ENCODE measurements at places on chromosomes 5 and 9. TPM values are rescaled to one million over a fixed set of nuclear protein-coding genes. Genes with fewer than 3 reads are reported as not detected.

DNA sequence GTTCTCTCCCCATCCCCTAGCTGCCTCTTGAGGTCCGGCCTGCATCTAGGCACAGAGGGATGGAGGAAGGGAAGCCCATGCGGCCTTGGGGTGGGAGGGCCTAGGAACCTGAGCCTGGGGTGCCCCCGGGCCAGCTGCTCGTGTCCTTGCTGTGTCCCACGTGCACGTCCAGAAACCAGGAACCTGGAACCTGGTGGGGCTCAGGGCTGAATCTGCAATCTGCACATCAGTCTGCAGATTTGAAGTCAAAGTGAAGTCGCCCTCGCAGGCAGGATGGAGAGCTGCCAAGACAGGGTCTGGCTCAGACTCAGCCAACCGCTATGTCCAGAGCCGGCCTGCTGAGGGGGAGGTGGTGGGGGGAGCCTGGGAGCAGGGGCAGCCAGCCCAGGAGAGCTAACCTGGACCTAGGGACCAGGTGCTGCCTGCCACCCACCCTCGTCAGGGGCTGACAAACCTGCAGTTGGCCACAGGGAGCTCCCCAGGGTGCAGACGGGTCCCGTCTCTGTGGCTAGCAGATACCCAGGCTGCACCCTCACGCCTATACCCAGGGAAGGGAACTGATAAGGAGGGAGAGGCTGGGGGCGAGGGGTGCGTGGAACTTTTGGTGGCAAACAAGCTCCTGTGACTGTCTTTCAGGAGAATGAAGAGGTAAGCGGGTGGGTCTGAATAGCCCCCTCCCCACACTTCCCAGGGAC is 103.5 kb upstream of the SIMC1 start:
- DNase-seq: no peak

DNA sequence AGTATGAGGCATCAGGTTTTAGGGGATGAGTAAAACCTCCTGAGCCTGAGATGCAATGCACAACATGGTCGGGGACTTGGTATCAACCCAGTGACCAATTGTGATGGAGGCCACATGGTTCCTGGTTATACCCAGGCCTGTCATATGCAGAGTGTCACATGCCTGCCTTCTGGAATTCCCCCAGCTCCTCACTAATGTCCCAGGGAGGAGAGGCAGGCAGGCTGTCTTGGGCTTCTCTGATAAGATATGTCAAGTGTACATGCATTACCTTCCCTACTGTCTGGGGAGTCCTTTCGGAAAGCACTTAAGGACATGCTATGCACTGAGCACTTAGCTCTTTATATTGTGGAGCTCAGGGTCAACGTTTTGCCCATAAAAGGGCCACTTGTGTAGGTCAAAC is 14.2 kb upstream of the PALM2AKAP2 start:
- no peak for DNase-seq

DNA sequence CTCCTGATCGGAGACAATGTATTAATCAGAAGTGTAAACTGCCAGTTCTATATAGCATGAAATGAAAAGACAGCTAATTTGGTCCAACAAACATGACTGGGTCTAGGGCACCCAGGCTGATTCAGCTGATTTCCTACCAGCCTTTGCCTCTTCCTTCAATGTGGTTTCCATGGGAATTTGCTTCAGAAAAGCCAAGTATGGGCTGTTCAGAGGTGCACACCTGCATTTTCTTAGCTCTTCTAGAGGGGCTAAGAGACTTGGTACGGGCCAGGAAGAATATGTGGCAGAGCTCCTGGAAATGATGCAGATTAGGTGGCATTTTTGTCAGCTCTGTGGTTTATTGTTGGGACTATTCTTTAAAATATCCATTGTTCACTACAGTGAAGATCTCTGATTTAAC is 22.4 kb downstream of the IL7R start:
- no peak for DNase-seq

DNA sequence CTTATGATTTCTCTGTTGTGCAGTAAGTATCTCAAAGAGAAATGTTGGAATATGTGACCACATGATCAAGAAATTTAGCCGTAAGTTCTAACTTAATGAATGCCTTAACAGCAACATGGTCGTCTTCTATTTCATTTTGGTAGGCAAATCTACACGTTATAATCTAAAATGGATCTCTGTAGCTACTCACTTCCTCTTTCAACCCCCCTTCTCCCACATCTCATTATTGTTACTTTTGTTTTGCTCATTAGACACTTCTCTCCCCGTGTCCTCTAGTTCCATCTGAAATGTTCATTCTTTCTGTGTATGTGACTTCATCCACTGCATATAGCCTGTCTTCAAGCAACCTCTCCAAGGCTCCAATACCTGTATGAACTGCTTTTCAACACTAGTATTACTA is 27.1 kb upstream of the LPAR1 start:
- DNase-seq: no peak

GRCh38 chr9:94819161-94819687 is 92.7 kb downstream of the AOPEP start:
- peak; percentile 21 for DNase-seq

GRCh38 chr9:123927625-123928532 is 2.0 kb downstream of the DENND1A start:
- DNase-seq: no peak

DNA sequence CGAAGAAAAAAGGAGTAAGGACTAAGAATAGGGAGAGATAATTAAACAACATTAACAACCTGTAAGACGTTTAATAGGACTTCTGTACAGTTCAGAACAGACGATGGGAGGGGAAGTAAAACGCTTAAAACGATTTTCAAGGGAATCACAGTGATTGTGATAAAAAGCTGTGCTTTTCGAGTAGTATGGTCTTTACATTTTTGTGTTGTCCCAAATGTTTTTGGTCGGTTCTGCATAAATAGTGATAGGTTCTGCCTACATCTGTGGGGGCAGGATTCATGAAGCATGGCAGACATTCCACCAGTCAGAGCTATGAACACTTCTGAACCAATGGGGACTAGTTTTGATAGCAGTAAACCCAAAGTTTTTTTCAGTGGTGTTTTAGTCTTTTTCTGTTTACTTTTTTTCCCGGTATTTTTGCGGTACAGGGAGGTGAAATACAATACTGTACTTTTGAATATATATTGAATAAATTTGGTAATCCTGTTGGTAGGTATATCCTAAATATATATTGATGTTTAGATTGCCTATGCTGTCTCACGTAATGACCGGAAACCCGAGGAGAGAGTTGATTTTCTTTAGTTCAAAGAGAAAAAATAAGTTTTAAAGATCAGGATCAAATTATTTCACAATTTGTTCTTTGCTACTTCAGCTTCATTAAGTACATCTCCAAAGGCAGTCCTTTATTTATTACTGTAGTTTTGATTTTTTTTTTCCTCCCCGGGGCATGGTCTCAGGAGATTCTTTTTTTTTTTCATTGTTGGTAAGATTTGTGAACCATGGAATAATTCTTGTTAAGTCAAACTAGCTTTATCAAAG is 1.3 kb downstream of the ERBIN start:
- peak; percentile 71 for DNase-seq

- peak; percentile 52 for DNase-seq
These were observed 51.7 kb downstream of the CCNH start for GRCh38 chr5:87361031-87361445.

GRCh38 chr9:116749772-116750171 is 62.7 kb downstream of the TRIM32 start:
- no peak for DNase-seq

DNA sequence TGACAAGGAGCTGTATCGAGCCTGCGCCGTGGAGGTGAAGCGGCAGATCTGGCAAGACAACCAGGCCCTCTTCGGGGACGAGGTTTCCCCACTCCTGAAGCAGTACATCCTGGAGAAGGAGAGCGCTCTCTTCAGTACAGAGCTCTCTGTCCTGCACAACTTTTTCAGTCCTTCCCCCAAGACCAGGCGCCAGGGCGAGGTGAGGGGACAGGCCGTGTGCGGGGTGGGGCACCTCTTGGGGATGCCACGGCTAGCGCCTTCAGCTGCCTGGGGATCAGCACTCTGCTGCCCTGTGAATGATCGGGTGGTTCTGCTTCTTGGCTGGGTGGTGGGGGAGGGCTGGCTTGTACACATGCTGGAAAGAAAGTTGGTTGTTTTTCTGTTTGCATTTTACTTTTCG is 1.7 kb downstream of the NELFB start:
- no peak for DNase-seq

GRCh38 chr9:110579862-110580219 is 300 bp upstream of the SVEP1 start:
- peak; percentile 60 for DNase-seq

- no peak for DNase-seq
These were observed 114.7 kb downstream of the ARL15 start for GRCh38 chr5:54195701-54196100.

- no peak for DNase-seq
These were observed 135.5 kb downstream of the FBN2 start for GRCh38 chr5:128402506-128402905.

DNA sequence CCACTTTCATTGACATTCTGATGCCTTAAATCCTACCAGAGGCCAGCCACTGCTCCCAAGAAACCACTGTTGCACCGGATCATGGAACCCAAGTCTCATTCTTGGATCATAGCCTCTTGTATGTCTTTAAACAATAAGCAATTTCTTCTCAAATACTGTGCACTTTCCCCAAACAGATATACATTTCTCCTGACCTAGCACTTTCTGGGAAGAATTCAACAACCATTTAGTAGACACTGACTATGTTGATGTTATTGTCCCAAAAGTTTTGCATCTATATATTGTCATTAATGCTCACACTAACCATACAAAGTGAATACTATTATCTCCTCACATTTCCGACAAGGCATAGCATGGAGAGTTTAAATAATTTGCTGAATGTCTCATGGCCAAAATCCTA is 123.3 kb downstream of the GNAQ start:
- no peak for DNase-seq

DNA sequence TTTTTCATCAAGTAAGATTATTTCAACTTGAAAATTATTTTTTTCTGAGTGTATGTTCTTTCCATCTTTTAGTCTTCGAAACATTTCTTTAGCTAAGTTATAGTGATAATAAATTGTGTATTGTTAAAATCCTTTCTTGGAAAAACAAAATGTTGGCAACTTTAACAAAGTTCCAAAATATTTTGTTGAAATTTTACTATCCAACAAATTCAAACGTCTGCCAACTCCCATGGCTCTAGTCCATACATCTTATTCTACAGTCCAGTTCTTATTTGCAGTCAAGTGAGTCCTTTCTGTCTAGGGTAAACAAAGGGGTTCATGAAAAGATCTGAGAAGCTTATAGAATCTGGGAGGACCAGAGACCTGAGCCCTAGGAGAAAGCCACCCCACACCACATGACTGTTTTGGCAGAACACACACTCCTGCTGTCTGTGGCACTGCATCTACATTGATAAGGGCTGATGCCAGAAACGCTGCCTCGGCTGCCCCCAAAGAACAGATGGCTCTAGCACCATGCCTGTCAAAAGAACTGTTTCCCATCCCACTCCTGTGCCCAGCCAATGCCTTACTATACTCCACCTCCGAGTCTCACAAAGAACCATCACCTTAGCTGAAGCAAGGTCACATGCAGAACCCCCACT is 47.5 kb downstream of the FEM1C start:
- DNase-seq: no peak

GRCh38 chr5:96509721-96510350 is 76.8 kb upstream of the PCSK1 start:
- peak; percentile 92 for DNase-seq

- DNase-seq: no peak
These were observed 23.3 kb upstream of the SMIM32 start for GRCh38 chr5:136216230-136216629.

DNA sequence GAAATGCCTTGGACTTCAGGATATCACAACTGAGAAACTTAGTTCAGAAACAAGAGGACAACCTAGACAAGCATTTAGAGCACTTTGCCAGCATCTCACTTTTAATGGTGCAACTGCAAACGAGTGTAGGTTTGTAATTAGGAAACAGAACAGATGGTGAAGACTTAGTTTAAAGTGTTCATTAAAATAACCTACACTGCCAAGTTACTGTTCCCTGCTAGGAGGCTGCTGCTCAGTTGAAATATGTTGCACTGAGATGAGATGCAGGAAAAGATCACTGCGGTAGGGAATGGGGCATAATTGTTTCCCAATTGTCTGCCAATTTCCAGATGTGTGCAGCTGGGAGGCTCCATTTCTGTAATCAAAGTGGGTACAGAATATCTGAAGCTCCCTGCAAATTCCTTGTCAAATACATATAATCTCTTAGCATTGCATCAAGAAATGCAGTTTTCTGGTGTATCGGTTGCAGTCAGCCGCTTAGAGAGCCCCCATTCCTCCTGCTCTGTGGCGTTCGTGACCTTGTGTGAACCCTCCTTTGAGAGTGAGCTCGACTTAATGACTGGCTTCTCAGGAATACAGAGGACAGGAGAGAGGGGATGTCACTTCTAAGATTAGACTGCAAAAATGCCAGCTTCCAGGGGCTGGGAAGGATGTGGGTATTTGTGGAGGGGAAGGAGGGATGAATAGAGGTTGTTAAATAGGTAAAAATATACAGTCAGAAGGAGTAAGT is 448.9 kb downstream of the MED10 start:
- DNase-seq: no peak

DNA sequence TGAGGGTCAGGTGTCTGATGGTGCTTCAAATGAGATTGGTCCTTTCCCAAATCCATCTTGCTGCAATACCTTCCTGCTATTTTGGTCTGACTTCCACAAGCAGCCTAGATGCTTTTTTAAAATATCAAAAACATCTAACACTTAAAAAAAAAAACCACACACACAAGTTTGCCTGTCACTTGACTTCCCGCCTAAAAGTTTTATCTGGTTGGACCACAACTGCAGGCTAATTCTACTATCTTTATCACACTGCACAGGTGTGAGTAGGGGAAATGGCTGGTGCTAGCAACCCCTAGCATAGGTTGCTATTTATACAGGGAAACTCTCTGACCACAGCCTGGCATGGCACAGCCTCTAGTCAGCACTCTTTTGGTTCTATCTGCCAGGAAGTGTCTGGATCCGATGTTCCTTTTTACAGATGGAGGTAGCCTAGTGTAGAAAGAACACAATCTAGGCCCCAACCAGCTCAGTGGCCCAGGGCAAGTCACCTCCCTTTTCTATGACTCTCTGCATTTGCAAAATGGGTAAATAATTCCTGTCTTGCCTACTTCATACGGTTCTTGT is at the start of gene HEMGN:
HEMGN (minus strand) TSS at position 92 of the 564 bp plus-strand sequence; CDS start at position 56, 36 bp downstream.
- DNase-seq: no peak

GRCh38 chr5:165076686-165077085 is 1571.3 kb downstream of the MAT2B start:
- no peak for DNase-seq

DNA sequence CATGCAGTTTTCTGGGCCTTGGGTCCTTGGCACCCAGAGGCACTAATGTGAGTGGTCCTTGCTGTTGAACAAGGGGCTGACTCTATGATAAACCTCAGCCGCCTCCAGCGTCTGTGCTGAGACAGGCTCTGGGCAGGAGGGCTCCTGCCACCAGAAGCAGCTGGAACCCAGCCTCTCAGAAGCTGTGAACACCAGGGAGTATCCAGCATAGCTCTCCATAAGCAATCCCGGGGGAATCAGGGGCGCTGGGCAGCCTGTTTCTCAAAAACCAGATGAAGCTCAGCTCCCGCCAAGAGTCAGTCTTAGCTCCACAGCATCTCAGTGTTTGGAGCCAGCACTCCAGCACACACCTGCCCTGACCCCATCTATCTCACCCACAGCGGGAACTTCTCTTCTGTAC is 170.2 kb downstream of the HSPA4 start:
- no peak for DNase-seq

Gene CDK5RAP2
- 40.8 TPM for total RNA-seq

Gene ZNF300
- 9.9 TPM for total RNA-seq

Gene PGM5
- 113 TPM for total RNA-seq

Gene CDH9
- not detected for total RNA-seq

Gene GPX8
- 84.7 TPM for total RNA-seq

Gene HTR4
- total RNA-seq: not detected

Gene FUT7
- total RNA-seq: not detected

Gene MLLT3
- total RNA-seq: 43.8 TPM

Gene SPATA31D4
- total RNA-seq: not detected

Measured in fibroblast of lung (primary cell).